T-helper 9 cell (primary cell): ENCODE measurements at places on chromosomes 4 and X.

DNA sequence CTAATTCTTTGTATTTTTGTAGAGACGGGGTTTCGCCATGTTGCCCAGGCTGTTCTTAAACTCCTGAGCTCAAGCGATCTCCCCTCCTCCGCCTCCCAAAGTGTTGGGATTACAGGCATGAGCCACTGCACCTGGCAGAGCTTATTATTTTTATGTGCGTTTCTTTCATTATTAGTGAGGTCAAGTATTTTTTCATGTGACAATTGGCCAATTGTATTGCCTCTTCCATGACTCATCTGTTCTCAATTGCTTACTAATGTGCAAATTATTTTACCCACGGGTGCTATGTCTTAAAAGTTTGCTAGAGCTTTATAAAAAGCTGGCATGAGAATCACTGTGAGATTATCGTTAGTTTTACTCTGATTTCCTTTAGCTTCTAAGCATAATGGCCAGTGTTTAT lies 13.0 kb upstream of the ARX start:
- no peak for DNase-seq

GRCh38 chr4:101862595-101862994 lies 72.1 kb downstream of the BANK1 start:
- DNase-seq, result no peak

- DNase-seq, result no peak
Observed at GRCh38 chrX:39601231-39602177, 496.3 kb downstream of the BCOR start.

GRCh38 chrX:130118441-130119311 lies 8.4 kb upstream of the ELF4 start:
- no peak for DNase-seq
